ENCODE measurements at places on chromosomes 5 and 9.

- no peak for DNase-seq
Observed at GRCh38 chr9:105818903-105819302, 124.6 kb downstream of the TMEM38B start.

DNA sequence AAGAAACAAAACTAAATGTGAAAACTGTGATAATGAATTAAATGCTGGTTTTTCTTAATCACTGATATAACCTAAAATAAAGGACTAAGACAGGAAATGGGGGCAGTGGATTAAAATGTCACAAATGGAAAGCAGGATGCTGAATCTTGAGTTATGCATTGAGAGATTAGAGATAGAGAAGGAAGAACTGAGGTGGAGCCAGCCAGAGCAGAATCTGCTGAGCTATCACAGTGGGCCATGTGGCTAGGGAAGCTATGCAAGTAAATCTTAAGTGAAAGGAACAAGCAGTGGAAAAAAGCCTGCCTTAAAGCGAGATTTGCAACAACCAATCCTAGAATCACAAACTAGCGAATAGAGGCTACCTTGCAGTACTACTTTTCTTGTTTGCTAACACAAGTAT lies 188.5 kb upstream of the RASA1 start:
- DNase-seq, result no peak

DNA sequence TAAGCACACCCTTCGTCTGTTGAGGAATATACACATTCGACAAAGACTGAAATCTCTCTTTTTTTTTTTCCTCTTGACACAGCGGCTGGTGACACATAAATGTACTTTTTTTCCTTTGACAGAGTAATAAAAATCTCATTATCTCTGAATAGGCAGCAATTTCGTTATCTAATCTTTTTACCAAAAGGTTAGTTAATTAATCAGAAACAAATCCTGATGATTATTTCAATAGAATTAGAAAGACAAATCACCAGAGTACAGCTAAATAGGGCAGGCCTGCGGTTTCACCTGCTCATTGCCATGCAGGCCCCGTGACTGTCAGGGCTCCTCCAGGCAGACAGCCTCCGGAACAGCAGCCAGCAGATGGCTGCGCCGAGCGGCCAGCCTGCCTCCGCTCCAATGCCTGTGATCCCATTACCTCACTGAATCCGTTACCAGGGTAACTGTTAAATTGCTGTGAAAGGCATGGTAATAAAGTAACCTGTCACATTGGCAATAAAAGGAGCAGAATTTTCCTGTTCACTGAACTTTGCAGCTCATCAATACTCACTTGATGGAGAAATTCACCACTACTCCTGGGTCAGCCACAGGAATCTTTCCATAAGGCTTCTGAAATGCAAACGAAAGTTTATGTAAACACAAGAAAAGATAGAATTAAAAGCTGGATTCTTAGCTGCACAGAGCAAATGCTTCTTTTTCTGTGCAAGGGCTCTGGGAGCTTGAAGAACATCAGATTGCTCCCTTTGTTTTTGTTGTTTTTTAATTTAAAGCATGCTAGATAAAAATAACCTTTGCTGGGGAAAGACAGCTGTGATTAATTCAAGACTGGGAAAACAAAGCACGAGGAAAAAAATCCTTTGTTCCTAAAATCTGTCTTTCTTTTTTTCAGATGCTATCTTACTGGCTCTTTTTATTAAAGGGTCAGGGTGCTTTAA lies 666.4 kb upstream of the ZNF608 start:
- DNase-seq, result peak; percentile 93

DNA sequence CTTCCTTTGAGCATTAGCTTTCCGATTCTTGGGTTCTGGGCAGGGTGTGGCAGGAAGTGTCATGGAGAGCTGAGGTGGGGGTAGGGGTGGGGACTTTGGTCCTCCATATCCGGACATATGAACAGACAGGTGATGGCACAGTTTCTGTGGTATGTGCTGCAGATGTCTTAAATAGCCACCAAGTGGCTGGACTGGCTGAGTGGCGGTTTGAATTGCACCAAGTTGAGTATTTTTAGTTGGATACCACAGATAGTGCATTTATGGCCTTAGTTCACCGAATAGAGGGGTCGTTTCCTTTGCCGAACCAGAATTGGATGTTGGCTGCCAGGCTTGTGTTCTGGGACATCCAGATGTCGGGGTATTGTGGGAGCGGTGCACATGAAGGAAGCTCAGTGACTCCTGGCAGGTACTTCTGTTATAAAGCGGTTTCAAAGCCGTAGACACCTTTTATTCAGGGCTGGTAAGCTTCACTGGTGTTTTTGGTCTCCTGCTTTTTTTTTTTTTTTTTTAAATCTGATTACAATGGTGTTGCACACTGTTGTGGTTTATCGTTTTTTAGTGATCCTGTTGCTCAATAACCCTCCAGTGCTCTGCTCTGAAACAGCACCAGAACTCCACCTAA lies 15.1 kb upstream of the TNFAIP8 start:
- no peak for DNase-seq

DNA sequence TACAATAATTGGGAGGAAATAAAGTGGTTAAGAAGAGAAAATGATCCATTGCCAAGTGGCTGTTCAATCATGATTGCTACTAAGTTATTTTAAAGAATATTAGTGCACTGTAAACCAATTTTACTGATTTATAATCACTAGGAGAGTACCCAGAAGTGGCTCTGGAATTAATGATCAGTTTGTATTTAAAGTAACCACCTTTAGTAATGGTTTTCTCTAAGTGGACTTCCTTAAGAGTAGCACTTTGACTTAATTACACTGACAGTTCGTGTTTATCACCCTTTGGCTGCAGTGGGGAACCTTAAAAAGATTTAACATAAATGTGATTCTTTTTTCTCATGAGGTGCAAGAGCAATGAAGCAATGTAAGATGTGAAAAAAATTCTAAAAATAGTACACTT lies 310.8 kb downstream of the CDH12 start:
- no peak for DNase-seq

GRCh38 chr9:15155826-15156225 lies 151.2 kb downstream of the TTC39B start:
- DNase-seq, result peak; percentile 58
